ENCODE measurements at places on chromosomes 1 and 21. TPM values are rescaled to one million over a fixed set of nuclear protein-coding genes. Genes with fewer than 3 reads are reported as not detected.

- DNase-seq = peak; percentile 44
Measured at GRCh38 chr1:22452481-22452957, 868 bp downstream of the ZBTB40 start.

GRCh38 chr1:116819081-116819480 is 64.9 kb downstream of the CD2 start:
- DNase-seq = no peak

GRCh38 chr1:173527151-173527826 is 50.2 kb downstream of the PRDX6 start:
- peak; percentile 38 for DNase-seq

BLACAT1 gene
- total RNA-seq = 15.5 TPM

GRCh38 chr1:16081636-16082035 is 8.2 kb upstream of the FAM131C start:
- no peak for DNase-seq

DNA sequence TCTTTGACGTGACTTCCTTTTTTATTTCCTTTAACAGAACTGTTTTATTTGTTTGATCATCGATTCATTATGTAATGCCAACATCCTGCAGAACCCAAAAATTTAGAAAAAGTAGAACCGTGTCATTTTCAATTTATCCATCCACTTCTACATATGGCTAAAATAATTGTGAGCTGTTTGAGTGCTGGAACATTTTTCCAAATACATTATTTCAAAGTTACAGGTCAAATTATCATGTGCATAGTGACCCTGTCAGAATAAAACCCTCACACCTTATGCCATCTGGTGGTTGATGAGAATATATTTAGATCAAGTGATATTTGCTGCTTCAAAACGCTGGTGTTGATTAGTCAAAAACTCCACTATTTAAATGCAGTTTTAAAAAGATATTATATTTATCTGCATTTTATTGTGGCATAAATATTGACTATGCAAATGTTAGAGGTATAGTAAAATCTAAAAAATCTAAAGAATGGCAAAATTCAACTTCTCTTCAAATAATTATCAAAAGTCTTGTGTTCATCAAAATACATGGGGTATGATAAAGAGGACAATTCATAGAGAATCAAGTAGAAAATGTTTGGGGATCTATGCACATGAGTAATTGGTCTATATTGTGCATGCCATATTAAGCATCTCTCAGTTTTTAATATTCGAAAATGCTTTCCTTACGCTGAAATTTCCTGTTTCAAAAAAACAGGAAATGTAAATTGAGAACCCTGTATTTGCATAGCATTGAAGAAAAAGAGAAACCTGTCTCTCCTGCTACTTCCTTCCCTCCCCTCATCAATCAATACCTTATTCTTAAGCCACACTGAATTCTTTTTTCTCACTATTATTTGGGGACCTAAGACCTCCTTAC is 39.7 kb downstream of the UBE2U start:
- DNase-seq = no peak

DNA sequence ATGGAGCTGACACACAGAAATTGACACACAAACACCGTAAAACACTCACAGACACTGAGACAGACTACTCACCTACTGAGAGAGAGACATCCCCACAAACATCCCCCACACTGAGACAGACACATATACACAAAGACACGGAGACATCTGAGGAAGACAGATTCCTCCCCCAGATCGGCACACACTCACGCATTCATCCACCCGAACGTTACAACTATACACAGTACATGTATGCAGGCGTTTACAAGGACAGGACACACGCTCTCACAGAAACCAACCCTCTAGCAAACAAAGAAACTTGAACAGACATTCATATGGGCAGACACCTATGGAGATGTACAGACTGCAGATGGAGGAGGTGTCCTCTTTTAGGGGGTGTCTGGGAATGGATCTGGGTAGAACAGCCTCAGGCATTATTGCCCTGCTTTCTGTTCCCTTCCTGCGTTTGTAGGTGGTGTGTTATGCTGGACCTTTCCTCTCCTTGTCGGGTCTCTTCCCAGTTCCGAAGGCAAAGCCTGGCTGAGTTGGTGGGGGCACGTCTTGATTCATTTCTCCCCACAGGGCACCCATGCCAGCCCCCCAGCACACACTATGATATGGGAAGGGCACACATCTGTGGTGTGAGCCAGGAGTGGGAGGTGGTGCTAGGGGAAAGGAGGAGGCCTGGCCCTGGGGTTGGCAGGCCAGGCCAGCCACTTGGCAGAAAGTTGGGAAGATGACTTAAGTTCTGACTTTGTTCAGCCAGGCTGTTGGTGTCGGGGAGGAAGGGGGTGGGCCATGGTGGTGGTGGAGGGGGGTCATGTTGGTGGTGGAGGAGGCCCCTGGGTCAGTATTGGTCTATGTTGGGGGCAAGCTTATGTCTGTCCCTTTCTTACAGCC is 1.5 kb downstream of the KIRREL1 start:
- DNase-seq = peak; percentile 43

DNA sequence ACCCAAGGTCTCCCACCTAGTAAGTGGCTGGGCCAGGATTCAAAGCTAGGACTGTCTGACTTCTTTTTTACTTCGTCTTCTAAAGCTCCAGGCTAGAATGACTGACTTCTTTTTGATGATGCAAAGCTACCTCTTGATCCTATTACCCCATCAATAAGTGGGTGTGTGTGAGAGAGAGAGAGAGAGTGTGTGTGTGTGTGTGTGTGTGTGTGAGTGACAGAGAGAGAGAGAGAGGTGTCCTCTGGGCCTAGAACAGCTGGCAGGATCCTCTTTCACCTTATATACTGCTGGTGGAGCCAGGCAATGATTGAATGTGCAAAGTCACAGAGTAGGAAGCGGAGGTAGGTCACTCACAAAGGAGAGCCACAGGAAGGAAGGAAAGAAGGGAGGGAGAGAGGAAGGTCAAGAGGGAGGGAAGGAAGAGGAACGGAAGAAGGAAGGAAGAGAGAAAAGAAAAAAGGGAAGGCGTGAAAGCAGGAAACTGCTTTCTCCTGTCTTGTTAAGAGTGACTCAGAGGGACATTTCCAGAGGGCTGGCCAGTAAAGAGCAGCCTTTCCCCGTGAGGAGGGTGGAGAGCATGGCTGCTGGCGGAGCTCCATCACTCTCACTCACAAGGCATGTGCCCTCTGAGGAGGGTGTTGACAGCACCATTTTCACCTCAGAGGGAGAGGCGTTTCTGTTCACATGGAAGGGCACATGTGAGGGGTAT is 68.9 kb downstream of the CDC7 start:
- DNase-seq = peak; percentile 32

GRCh38 chr1:181557313-181557712 is 74.0 kb downstream of the CACNA1E start:
- DNase-seq = no peak

GRCh38 chr21:33871171-33871570 is 44.4 kb downstream of the ATP5PO start:
- no peak for DNase-seq

GRCh38 chr1:196960854-196961253 is 16.5 kb upstream of the CFHR5 start:
- DNase-seq = no peak

Data from testis (tissue), 5 donors.